ENCODE measurements at places on chromosomes 2 and 18. TPM values are rescaled to one million over a fixed set of nuclear protein-coding genes. Genes with fewer than 3 reads are reported as not detected.

DNA sequence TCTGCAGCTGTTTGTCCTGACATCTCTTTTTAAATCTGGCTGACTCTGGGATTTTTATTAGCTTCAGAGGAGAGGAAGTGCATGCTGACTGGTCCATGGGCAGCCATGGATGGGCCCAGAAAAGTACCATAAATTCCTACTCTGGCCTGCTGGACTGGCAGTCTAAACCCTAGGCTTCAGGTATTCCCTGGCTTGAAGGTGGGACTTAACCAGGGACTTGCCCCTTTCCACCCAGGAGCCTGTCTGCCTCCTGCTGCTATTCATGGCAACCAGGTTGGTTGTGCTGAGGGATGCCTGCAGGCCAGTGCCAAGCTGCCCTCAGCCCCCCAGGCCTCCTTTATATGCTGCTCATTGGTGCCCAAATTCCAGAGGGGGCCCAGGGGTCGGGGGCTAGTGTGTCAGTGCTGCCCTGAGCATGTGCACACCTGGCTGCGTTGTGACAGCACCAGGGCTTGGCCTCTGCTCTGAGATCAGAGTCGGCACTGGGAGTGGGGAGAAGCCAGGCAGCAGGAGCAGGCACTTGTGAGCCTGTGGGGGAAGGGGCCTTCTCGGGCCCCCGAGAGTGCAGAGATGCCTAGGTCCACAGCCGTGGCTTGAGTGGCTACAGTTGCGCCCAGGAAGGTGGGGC, 195.7 kb upstream of the TFPI start:
- DNase-seq: no peak

GRCh38 chr2:60628615-60629304, 75.3 kb upstream of the BCL11A start:
- no peak for DNase-seq

DNA sequence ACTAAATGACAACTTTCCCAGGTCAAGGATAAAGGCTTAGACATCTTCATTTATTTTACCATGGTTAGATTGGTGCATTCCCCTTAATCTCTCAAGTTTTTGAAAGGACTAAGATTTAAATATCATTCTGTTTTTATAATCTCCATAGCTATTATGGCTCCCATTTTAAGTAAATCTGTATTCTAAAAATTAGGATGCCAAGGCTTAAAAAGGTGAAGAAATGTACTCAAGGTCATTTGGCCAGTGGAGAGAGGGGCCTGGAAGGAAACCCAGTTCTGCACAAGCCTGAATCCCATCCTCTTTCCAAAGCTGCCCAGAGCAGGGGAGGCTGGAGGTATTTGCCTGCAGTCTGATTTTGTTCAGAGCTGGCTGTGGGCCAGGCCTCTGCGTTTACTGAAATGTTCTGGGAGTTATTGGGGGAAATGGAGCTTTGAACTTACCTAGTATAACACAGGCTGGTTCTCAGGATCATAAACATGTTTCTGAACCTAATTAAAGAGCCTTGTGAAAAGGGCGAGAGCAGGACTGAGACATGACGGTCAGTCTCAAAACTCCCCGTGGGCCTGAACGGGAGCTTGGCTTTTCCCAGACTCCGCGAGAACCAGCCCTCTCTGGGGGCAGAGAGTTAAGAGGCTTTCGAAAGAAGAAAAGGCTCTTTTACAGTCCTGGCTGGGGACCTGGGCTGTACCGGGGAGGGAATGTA, 85.6 kb downstream of the DDX1 start:
- no peak for DNase-seq

DNA sequence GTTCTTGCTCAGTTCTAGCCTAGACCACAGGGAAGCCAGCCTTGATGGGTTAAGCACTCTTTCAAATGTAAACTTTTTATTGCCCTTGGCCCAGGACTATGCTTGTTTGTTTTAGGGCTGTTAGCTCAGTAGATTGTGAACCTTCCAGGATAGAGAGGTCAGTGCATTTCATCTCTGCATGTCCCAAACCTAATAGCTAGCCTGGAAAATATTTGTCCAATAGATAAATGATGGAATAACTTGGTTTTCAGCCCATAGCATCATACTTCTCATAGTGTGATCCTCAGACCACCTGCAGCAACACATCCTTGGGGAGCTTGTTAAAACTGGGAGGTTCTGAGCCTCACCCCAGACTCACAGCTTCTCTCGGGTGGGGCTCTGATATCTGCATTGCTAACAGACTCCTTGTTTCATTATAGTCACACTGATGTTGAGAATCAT, 59.8 kb downstream of the TRIB2 start:
- no peak for DNase-seq

DNA sequence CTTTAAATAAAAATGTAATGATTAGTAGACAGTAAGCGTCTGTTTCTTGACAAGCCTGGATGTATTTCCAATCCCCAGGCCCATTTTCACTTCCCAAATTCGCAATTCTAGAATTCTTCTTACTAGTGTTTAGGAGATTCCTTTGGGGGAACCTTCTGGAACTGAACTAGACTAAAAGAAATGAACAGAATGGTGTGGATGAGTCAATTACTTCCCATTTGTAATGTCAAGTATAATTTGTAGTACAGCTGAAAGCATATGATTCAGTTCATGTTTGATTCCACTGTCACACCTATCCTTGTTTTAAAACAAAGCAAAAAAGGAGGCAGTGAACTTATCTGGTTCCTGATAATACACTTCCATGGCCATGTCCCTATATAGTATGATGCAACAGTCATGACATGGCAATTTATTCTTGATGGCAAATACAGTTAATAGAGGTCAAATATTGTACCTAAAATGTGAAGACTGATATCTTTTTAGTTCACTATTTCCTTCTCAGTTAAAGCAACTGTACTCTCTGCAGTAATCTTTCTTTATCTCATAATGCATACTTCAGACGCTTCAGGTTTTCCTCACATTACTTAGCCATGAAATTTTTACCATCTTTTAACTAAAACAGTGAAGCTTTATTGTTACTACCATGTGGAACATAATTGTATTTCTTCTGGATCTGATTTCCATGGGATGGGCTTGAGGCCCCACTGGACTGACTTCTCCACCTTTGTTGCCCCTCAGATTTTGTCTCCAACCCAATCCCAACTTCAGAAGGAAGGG, 2.0 kb downstream of the IDH1 start:
- DNase-seq: no peak

GRCh38 chr2:205655779-205656456, 26.4 kb upstream of the NRP2 start:
- DNase-seq: no peak

Gene SCG2
- 0.61 TPM for total RNA-seq

Gene SLC39A10
- 29.4 TPM for total RNA-seq

Gene RBM44
- total RNA-seq: 1.8 TPM

- DNase-seq: peak; percentile 70
Observed at GRCh38 chr2:207930747-207931146, 94.6 kb downstream of the PLEKHM3 start.

Gene TMEM247
- total RNA-seq: not detected

DNA sequence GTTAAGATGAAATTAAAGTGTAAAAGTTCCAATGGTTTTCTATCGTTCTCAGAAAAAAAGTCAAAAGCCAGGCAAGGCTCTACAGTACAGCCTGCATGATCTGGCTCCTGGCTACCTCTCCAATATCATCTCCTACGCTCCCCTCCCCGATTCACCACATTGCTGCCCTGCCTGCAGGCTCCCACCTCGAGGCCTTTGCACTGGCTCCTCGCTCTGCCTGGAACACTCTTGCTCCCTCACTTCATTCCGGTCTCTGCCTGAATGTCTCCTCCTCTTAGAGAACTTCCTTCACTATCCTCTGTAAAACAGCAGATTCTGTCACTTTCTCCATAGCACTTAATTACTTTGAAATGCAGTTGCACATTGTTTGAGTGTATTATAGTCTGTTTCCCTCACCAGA, 72.5 kb downstream of the KLF7 start:
- DNase-seq: no peak

GRCh38 chr2:174599310-174599921, 1.8 kb upstream of the WIPF1 start:
- DNase-seq: no peak

All from upper lobe of right lung (tissue), 1 donor.